Thyroid gland (tissue), 4 donors: ENCODE measurements at places on chromosomes 6 and 20. TPM values are rescaled to one million over a fixed set of nuclear protein-coding genes. Genes with fewer than 3 reads are reported as not detected.

The DUSP15 gene
- total RNA-seq = 9.1 TPM

The CALHM6 gene
- total RNA-seq = 1.3 TPM

The IMPG1 gene
- total RNA-seq = not detected

The MAP7 gene
- total RNA-seq = 40.0 TPM

The SERAC1 gene
- 17.1 TPM for total RNA-seq

- DNase-seq = no peak
- no peaks in the 10 kb centered on the region for H3K27me3 ChIP-seq
- H3K27ac ChIP-seq = no peak overlapping the region
- no peaks in the 10 kb centered on the region for H3K4me1 ChIP-seq
Observed at GRCh38 chr6:142307963-142308748, 6.3 kb downstream of the ADGRG6 start.

DNA sequence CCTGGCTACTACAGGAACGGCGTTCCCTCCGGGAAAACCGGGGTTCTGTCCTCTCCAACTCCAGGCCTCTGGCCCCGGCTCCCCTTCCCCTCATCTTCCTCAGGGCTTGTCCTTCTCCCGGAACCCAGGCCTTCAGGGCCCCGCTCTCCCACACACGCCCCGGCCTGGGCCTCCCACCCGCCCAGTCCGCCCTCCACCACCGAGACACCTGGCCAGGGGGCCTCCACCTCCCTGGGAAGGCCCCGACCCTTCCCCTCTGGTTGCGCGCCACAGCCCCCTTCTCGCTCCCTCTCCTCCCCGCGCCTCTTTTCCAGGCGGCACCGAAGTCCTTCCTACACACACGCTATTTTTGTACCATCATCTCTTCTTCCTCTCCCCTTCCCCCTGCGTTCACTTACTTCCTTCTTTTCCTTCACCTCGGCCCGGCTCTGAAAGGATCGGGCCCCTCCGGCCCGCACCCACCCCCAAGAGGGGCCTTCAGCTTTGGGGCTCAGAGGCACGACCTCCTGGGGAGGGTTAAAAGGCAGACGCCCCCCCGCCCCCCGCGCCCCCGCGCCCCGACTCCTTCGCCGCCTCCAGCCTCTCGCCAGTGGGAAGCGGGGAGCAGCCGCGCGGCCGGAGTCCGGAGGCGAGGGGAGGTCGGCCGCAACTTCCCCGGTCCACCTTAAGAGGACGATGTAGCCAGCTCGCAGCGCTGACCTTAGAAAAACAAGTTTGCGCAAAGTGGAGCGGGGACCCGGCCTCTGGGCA is 1.3 kb upstream of the SIRPA start:
- H3K36me3 ChIP-seq = no peaks in the 10 kb centered on the region
- no peaks in the 10 kb centered on the region for H3K27me3 ChIP-seq
- H3K4me3 ChIP-seq = peak overlapping the region; percentile 72
- DNase-seq = no peak
- peaks cover 11% of the 10 kb centered on the region for H3K4me1 ChIP-seq

- H3K4me3 ChIP-seq = no peak overlapping the region
- H3K27ac ChIP-seq = no peak overlapping the region
- H3K27me3 ChIP-seq = no peaks in the 10 kb centered on the region
- no peak for DNase-seq
- H3K36me3 ChIP-seq = no peaks in the 10 kb centered on the region
- no peaks in the 10 kb centered on the region for H3K4me1 ChIP-seq
Observed at GRCh38 chr20:7505152-7505834, 435.0 kb downstream of the HAO1 start.
